ENCODE measurements at places on chromosomes 2 and 18.

GRCh38 chr2:128661311-128661710, 342.6 kb upstream of the HS6ST1 start:
- DNase-seq, result no peak

DNA sequence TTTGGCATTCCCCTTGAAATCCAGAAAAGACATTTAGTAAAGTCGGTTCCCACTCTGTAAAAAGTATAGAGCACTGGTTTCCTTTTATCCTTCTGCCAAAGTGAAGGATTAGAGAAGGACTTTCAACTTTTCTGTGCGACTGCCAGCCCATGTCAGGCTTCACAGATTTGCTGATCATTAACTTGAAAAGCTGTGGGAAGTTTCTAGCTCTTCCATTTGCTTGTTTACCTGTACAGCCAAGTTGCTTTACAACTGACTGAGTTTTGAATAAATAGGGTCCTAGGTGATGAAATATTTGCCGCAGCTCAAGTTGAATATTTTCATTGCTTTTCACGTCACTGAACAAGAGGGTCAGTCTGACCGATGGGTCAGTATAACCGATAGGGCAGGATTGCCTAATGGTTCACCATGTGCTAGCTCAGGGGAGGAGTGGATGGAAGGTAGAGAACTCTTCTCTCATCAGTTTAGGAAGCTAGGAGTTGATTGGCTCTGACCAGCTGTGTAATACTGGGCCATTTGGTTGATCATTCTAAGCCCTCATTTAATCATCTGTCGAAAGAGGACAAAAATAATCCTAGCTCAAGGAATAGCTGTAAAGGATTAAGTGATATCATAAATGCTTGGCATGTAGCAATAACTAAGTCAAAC, 30.4 kb downstream of the UPP2 start:
- no peak for DNase-seq

DNA sequence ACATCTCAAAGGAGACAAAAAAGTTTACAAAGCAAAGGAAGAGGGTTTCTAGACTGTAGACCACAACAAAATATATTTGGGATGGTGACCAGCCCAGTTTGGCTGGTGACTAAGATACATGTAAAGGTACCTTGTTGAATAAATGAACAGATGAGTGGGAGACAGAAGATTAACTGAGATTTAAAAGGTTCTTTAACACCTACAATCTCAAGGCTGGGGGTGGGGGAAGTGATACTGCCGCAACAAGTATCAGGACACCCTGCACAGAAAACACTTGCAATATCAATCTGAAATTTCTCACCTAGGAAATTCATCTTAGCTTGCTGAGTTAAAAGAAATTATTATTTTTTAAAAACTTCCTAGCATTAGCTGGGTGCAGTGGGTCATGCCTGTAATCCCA, 8.3 kb downstream of the RNF149 start:
- DNase-seq, result no peak

DNA sequence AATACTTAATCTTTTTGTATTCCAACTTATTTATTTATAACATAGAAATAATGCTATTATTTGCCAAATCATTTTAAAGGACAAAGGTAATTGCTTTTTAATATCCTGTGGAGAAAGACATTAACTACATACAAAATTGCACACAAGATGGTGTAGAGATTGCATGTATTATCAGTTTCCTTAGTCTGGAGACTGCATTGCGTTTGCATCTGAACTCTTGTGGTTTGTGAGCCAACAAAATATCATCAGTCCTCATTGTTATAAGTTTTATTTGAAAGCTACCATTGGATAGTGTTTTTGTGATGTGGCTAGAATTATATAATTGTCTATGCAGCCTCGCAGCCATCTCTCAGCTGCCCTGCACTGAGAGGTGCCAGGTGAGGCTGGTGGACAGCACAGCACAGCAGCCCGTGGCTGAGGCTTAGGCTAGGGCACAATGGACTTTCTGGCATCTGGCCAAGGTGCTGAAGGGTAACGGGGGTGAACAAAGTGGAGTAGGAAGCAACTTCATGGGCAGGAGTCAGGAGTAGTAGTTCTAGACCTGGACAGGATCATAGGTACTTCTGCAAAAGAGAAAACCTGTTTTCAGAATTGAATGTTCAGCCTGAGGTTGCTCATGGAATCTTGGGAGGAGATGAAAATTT, 15.1 kb downstream of the RASGRP3 start:
- no peak for DNase-seq

DNA sequence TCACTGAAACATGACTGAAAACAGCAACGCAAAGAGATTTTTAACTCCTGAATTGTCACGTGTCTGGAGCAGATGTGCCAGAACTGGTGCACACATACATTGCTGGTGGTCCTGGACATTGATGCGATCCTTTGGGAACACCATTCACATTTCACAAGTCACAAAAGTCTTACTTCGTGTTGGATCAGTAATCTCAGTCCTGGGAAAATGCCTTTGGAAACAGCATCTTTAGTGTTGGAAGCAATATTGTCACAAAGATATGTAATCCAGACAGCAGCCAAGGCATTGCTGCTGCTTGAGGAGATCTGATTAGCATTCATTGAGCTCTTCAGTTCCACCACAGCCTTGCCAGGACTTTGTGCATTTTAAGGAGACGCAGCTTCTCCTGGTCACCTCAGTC, 126.2 kb upstream of the SH3BP4 start:
- DNase-seq, result no peak

GRCh38 chr18:5414546-5414945, 119.0 kb upstream of the ZBTB14 start:
- peak; percentile 77 for DNase-seq

- no peak for DNase-seq
Observed at GRCh38 chr18:29588446-29589100, 1411.6 kb upstream of the CDH2 start.

- no peak for DNase-seq
Observed at GRCh38 chr2:208228476-208228875, 26.4 kb downstream of the IDH1 start.

DNA sequence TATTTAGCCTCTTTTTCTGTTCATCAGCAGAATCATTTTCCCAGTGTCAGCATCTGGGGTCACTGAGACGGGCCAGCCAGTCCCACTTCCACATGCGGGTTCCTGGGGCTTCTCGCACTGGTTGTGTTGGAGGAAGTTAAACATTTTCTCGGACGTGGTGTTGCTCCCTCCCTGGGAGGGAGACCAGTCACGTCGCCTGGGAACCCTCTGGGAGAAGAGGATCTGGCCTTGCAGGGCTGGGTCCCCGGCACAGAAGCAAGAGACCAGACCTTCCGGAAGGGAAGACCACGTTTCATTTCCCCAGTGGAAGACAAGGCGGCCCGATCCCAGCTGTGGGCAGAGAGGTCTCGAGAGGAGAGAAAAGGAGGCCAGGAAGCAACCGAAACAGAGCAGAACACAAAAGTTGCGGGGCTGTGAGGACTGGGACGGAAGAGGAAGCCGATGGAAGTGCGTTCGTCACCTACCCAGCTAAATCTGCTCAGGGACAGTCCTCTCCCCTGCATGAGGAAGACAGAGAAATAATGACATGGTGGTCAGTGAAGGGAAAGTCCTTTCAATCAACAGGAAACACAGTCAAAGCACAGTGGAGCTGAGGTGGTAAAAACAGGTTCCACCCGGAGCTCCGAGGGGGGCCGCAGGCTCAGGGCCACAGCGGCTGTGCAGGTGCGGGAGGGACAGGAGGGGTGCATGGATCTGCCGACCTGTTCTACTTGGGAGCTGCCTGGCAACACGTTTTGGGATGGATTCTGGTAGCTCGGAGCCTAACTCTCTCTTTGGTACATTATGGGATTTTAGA, 144.4 kb downstream of the MBP start:
- DNase-seq, result no peak

GRCh38 chr2:216827073-216827720, 32.7 kb downstream of the TNP1 start:
- DNase-seq, result no peak

- DNase-seq, result no peak
Observed at GRCh38 chr2:156192468-156192867, 140.1 kb downstream of the NR4A2 start.

DNA sequence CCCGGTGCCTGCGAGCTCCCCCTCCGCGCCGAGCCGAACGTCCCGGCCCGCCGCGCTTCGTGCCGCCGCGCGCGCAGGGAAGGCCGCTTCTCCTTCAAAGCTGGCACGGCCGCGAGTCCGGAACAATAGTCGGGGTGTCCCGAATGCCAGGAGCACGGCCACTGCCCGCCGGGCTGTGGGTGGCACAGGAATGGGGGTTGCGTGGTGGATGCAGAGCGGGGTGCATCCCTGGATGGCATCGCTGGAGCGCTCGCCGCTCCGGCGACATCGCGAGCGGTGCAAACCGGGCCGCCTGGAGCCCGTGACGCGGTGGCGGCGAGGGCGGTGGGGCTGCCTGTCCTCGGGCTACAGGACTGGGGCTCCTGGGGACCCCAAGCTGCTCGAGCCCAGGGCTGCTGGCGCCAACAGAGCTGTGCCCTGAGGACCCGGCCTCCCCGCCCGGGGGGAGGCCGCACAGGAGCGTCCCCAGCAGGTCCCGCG, 1.1 kb upstream of the SATB2 start:
- DNase-seq, result no peak

All from retina (tissue), 1 donor.